ENCODE measurements at places on chromosomes 5 and 9. TPM values are rescaled to one million over a fixed set of nuclear protein-coding genes. Genes with fewer than 3 reads are reported as not detected.

Gene DAB2IP
- total RNA-seq = 86.1 TPM

Gene PTGS1
- 16.5 TPM for total RNA-seq

DNA sequence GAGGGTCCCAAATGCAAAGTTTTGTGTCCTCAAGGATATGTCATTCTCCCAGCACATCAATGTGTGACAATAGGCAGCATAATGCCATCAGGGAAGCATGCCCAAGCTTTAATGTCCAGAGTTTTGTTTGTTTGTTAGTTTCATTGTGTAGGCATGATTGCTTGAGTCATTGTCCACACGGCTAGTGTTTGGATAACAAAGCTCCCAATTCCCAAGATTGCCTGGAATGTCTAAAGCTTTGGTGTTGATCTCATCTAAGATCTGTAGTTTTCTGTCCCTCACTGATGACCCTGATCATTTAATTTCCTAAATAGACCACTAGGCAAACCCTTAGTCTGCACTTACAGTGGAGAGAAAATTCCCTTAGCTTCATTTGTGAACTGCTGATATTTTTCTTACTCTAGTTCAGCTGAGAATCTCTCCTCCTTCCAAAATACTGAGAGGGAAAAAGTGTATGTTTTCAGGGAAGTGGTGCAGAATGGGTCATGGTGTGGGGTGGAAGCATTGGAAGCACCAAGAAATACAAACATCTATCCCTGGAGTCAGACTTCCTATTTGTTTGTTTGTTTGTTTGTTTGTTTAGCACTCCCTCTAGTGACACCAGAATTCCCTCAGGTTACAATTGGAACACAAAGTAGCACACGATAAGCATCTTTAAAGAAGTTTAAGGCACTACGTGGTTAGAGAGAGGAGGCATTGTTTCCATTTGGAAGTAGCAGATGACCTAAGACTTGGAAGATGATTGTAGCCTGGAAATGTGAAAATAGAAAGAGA lies 127.1 kb downstream of the PRDM6 start:
- no peak for DNase-seq

DNA sequence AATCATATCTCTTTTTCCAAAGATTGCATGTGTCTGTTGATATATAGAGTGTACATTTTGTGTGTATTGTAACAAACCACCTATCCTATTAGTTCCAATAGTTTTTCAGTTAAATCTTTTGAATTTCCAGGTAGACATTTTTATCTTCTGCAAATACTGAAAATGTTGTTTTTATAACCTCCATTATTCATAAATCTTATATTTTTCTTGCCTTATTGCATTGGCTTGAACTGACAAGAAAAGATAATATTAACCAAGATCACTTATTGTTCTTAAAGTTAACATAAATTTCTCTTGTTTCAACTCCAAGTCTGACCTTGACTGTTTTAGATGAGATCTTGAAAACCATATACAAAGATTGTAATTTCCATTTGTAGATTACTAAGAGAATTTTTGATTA lies 251.6 kb downstream of the IRX2 start:
- DNase-seq = no peak

Gene GFRA3
- total RNA-seq = not detected

GRCh38 chr9:88017096-88017495 lies 42.8 kb upstream of the CDK20 start:
- DNase-seq = no peak

Gene HAPLN1
- total RNA-seq = not detected

All from mesenteric fat pad (tissue), 1 donor.